Common myeloid progenitor, CD34-positive (primary cell): ENCODE measurements at places on chromosomes 16 and 17.

DNA sequence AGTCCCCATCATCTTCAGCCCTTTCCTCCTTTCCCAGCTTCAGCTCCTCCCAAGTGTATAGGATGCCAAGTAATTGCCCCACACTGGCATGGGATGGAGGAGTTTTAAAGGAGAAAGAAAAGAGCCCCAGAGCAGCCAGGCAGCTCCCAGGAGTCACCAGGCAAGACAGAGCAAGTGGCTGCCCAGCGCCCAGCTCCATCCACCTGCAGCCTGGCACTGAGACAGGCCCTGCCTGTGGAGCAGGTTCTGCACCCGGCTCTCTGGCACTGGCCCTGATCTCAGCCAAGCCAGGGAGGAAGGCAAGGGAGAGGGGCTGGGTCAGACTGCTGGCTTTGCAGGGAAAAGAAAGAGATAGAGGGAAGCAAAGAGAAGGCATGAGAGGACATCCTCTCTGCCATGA is 21.7 kb downstream of the FOXN1 start:
- DNase-seq, result no peak

GRCh38 chr17:33460781-33461450 is 167.8 kb upstream of the ASIC2 start:
- no peak for DNase-seq

DNA sequence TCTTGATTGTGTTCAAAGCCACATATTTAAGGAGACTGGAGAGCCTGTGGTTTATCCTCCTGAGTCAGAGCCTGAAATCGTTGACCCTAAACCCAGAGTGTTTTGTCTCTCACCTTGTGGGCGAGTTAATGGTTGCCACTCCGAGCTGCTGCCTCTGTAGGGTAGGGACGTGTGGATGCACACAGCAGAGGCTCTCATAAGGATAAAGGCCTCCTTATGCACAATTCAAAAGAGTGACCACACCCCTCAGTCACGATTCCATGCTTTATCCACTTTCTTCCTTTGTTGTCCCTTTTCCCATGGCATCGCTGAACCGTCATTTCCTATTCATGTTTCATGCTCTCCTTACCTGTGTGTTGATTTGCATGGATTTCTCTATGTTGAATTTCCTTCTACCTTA is 805.0 kb upstream of the RBFOX1 start:
- no peak for DNase-seq

GRCh38 chr16:2835638-2836493 is 5.8 kb downstream of the ZG16B start:
- DNase-seq, result no peak

DNA sequence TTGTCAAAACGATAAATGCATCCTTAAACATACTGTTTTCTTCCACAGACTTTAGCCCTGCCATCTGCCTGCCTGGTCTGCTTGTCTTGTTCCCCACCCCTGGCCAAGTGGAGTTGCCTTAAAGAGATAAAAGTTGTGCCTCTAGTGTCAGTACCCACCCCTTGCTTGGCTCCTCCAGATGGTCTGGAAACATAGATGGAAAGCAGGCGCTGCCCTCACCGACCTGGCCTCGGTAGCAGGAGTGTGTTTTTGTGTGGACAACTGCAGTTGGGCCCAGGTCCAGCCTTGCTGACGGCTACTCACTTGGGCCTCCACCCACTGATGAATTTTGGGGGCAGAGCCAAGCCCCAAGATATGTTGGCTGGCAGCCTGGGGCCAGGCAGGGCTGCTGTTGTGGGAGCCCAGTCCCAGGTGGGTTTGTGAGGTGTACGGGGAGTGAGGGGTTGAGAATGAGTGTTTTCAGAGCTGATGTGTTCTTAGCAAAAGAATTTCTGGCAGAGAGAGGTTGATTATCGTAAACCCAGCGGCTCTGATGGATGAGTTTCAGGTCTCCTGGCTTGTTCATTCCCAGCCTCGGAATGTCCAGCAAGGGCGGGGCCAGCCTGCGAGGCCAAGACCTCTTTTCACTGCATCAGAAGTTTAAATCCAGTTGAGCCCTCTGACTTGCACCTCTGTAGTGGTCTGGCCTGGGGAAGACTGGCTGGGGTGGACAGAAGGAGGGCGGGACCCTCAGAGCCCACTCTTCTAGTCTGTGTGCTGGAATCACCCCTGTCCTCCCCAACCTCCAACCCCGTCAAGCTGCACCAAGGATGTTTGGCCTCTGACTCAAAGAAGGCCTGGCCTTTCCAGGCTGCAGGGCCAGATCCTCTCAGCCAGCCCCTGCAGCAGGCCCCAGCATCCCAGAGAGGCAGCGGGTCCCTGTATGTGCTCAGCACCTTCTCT is 179.7 kb downstream of the RAB11FIP4 start:
- no peak for DNase-seq

GRCh38 chr17:40362696-40363110 is 1.8 kb downstream of the GJD3 start:
- peak; percentile 88 for DNase-seq

- peak; percentile 80 for DNase-seq
These were observed 10.6 kb downstream of the KSR1 start for GRCh38 chr17:27466743-27467375.

DNA sequence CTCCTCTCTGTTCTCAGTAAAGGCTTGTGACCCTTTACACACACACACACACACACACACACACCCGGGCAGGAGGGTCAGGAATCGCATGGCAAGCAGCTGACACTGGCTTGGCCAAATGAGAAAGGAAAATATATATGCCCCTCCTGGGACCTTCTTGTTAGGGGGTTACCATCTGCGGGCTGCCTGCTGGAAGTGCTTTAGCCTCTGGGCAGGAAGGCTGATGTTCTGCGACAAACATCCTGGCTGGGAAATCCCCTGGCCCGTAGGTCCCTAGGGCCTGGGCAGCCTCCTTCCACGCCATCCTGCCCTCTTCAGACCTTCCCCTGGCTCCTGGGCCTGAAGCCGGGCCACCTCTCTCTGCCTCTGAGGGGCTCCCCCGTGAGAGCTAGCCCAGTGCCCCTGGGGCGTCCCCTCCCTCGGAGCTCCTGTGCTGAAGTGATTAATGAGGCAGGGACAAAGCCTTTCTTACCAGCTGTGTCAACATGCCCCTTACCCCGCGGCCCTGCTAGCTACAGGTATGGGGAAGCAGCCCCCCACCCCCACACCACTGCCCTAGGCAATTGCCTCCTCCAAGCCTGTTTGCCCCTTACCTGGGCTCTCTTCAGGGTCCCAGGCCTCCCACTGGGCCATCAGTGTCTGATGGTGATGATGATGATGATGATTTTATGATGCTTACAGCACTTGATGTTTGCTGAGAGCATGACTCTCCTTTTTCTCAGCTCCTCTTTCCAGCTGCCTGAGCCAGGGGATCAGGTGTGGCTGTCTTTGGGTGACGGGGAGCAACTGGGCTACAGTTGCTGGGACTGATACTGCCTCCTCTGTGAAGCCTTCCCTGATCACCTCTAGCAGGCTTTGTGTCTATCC is 32.8 kb upstream of the ETV4 start:
- peak; percentile 93 for DNase-seq

- DNase-seq, result no peak
These were observed 309.8 kb downstream of the XYLT1 start for GRCh38 chr16:17160920-17161431.

GRCh38 chr17:15273141-15273793 is 8.1 kb upstream of the PMP22 start:
- no peak for DNase-seq

DNA sequence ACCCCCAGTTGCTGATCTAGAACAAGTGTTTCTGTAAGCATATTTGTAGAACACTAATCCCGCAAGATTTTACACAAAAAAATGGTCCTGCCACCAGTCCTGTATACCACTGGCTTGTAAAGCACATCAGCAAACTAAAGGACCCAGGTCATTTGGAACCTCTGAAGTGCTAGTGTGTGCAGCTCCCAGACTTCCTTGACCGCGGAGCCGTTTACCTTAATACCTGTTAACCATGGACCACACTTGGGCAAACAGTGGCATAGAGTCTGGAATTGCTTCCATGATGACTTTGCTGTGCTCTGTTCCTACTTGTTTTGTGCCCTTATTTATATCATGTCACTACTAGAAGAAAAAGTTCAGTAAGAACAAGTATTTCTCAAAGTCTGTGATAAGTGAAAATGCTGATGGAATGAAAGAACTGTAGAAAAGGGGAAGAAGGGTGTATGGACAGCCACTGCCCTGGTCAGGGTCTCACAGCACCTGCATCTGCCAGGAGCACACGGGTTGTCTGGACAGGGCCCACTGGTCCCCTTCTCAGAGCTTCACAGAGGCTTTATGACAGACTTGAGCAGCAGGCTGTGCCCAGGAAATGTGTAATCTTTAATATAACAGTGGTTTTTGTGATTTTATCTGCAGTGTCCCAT is 29.3 kb downstream of the ALDH3A2 start:
- DNase-seq, result no peak

GRCh38 chr16:11253009-11253994 is 2.7 kb downstream of the SOCS1 start:
- peak; percentile 69 for DNase-seq

GRCh38 chr17:34797720-34798119 is 163.5 kb downstream of the CCT6B start:
- peak; percentile 45 for DNase-seq

- no peak for DNase-seq
These were observed 78.2 kb downstream of the CRISPLD2 start for GRCh38 chr16:84897911-84898377.

- no peak for DNase-seq
These were observed 17.8 kb upstream of the TMEM219 start for GRCh38 chr16:29943846-29944799.

GRCh38 chr16:9159839-9160550 is 68.6 kb downstream of the HAPSTR1 start:
- peak; percentile 22 for DNase-seq

- DNase-seq, result no peak
These were observed 46.4 kb downstream of the NUP88 start for GRCh38 chr17:5373112-5373511.

- DNase-seq, result no peak
These were observed 14.7 kb upstream of the FAM83G start for GRCh38 chr17:19019041-19019941.

GRCh38 chr16:55628306-55628968 is 27.4 kb upstream of the SLC6A2 start:
- no peak for DNase-seq

- no peak for DNase-seq
These were observed 952 bp downstream of the BMERB1 start for GRCh38 chr16:15435216-15435864.

DNA sequence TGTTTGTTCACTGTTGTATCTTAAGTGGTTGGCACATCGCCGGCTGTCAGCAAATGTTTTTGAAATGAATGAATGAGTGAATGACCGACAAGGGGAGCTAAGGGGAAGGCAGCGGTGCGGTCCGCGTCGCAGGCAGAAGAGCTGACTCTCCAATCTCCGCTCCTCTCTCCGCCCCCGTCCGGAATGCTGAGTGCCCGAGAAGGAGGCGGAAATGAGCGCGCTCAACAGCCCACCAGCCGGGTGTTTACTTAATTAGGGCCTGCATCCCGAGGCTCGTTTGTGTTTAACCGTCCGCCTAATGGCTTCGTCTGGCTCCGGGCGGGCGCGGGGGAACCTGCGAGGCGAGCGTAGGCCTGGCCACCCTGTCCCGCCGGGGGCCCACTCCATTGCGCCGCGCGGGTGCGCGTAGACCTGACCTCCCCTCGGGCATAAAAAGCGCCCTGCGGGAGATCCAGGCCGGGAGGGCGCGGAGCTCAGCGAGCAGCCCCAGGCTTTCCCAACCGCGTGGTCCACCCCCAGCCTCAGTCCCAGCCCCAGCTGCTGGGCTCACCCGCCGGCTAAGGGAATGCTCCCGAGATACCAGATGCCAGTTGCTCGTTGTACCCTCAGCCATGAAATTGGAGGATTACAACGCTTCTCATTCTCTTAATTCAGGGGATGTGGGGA is 2.5 kb upstream of the CDH3 start:
- DNase-seq, result peak; percentile 48

DNA sequence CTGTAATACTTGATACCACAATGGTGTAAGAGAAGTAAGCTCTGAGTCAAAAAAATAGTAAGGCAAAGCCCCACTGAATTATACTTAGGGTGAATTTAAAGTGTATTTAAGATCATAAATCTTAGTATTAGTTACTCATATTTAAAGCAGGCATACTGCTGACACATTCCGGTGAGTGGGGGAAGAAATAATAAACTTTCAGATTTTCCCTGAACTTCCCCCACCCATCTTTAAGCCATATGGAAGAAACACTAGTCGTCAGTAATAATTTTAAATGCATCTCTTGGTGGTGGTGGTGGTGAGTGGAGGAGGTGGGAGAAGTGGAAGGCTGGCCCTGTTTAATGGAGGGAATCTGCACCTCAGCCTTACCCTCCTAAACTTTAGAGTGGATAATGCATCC is 20.5 kb downstream of the MPHOSPH6 start:
- no peak for DNase-seq

DNA sequence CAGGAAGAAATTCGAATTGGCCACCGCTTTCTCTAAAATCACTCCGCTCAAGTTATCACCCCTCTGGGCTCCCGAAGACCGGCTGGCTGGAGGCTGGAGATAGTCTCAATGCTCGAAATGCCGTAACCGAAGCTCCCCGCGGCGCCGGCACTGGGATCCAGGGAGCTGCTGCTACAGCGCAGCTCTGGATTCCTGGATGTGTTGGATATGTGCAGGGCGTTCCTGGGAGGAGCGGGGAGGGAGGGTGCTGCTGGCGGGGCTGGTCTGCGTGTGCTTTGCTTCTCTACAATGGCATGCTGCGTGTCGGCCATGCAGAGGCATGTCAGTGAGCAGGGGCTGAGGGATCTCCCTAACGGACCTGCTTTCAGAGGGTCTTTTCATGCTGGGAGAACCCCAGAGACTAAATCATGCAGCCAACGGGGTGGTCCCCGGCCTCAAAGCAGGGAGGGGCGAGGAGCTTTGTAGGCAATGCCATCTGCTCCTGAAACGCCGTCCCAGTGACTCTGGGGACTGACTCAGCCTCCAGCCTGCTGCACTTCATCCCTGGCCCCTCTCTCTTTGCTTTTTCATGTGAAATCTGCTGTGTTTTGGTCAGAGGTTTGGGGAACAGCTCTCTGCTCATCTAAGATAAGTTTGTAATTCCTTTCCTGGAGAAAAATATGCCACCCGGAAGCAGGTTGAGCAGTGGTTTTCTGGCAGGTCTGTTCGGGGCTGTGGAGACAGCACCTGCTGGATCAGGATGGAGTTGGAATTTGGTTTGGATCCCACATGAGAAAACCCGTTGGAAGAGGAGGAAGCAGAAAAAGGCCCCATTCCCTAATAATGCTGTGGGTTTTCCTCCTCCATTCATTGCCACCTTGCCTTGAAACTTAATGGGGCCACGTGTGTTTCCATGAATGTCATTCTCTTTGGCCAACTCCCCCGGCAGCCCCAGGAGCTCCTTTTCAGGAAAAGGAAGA is 311.4 kb downstream of the SEC14L1 start:
- peak; percentile 46 for DNase-seq

GRCh38 chr16:21652453-21652852 is at the start of gene IGSF6:
TSS of gene IGSF6 (minus strand) at chr16:21652608. CDS start at chr16:21652598, 10 bp downstream.
- no peak for DNase-seq

DNA sequence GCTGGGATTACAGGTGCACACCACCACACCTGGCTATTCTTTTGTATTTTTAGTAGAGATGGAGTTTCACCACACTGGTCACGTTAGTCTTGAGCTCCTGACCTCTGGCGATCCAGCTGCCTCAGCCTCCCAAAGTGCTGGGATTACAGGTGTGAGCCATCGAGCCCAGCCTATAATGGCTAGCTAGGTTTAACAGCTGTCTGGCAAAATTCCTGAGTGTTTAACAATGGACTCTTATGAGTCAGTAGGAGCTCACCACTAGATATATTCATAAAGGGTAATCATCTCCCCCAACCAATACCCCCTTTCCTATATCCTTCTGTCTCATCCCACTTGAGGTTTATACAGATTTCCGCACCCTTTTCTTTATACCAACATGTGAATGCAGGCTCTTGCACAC is 91.5 kb upstream of the CDH13 start:
- DNase-seq, result no peak
